ENCODE measurements at places on chromosomes 11 and 22. TPM values are rescaled to one million over a fixed set of nuclear protein-coding genes. Genes with fewer than 3 reads are reported as not detected.

PRR33 gene
- total RNA-seq = not detected

P2RX6 gene
- 20.8 TPM for total RNA-seq

GAL3ST3 gene
- total RNA-seq = 0.13 TPM

TMEM25 gene
- total RNA-seq = 16.1 TPM

TMEM258 gene
- 82.0 TPM for total RNA-seq

KRTAP5-11 gene
- not detected for total RNA-seq

ART5 gene
- not detected for total RNA-seq

TMEM191B gene
- total RNA-seq = 0.91 TPM

FAM227A gene
- total RNA-seq = 1.1 TPM

CADM1 gene
- total RNA-seq = 5.5 TPM

Measured in smooth muscle cell of the pulmonary artery (primary cell).